ENCODE measurements at places on chromosomes 16 and 17.

- no peak for DNase-seq
Observed at GRCh38 chr16:73605309-73605708, 557.4 kb upstream of the ZFHX3 start.

GRCh38 chr17:15091825-15092224, 173.3 kb downstream of the PMP22 start:
- DNase-seq = no peak

GRCh38 chr16:84843149-84844048, 23.6 kb downstream of the CRISPLD2 start:
- DNase-seq = no peak

GRCh38 chr16:85473909-85474620, 139.1 kb upstream of the GSE1 start:
- no peak for DNase-seq

DNA sequence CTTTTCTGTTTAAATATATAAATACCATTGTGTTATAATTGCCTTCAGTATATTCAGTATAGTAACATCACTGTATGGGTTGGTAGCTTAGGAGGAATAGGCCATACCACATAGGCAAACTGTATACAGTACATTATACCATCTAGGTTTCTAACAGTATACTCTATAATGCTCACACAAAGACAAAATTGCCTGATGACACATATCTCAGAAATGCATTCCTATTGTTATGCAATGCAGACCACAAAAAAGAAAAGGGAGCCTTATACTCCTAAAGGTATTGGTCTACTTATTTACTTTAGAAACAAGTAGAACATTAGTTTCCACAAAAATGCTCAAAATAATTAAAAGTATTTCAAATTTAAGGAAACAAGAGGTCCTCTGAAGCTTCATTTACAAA, 47.9 kb downstream of the SETD6 start:
- DNase-seq = no peak

- no peak for DNase-seq
Observed at GRCh38 chr16:5228369-5228768, 130.8 kb upstream of the EEF2KMT start.

GRCh38 chr17:78879635-78880186, 23.3 kb downstream of the CEP295NL start:
- DNase-seq = peak; percentile 63

- DNase-seq = no peak
Observed at GRCh38 chr17:74187761-74188160, 15.7 kb upstream of the RPL38 start.

DNA sequence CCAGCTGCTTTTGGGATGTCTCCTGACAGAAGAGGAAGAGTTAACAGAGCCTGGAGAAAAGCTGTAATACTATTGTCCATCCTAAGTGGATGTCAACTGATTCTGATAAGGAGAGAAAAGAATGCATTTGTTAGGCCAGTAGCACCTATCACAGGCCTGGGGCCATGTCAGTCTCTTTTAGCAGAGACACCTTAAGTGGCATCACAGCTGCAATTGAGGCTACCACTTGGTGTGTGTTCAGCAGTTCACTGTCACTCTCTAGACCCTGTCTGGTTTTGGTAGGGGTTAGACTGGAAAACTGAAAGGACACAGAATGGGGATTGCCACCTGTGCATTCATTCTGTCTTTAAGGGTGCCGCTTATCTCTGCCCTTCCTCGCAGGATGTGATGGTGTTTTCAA, 42.0 kb downstream of the PSMD12 start:
- no peak for DNase-seq
